ENCODE measurements at places on chromosomes 4 and X.

DNA sequence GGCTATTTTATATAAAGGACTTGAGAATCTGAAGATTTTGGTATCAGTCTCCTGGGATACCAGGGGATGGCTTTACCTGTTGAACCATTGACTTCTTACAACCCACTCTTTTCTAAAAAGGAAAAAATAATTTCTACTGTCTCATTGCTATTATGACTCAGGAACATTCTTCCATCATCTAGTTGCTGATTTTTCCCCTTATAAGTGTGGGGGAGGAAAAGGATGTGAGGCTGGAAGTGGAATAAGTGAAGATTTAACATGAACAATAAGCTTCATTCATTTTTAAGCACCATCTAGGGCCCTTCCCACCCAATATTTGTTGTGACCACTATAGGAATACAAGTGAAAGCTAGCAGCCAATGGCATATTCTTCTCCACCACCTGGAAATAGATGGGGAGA lies 10.6 kb upstream of the MND1 start:
- no peak for DNase-seq
- no peaks in the 10 kb centered on the region for H3K27me3 ChIP-seq
- no peaks in the 10 kb centered on the region for H3K36me3 ChIP-seq
- H3K4me1 ChIP-seq = peaks cover 3% of the 10 kb centered on the region
- H3K4me3 ChIP-seq = no peak overlapping the region
- no peak overlapping the region for H3K27ac ChIP-seq

GRCh38 chr4:71866212-71866885 lies 82.5 kb upstream of the GC start:
- H3K27me3 ChIP-seq = no peaks in the 10 kb centered on the region
- DNase-seq = no peak
- H3K4me3 ChIP-seq = no peak overlapping the region
- H3K36me3 ChIP-seq = no peaks in the 10 kb centered on the region

DNA sequence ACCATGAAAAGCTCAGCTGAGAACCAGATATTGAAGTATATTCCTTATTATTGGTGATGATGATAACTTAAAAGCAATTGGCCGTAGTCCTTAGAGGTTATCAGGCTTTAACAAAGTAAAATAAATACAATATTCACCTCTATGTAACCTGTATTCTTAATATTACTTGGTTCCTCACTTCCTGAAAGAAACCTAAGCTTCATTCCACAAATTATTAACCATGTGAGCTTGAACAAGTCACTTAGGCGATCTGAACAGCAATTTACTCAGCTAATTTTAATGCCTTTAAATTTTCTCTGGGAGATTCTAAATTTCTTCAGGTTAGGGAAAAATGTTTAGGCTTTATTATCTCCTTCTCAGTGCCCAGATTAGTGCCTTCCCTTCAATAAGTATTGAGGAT lies 69.2 kb downstream of the CLDN22 start:
- H3K4me1 ChIP-seq = no peaks in the 10 kb centered on the region
- H3K27ac ChIP-seq = no peak overlapping the region
- no peaks in the 10 kb centered on the region for H3K36me3 ChIP-seq

DNA sequence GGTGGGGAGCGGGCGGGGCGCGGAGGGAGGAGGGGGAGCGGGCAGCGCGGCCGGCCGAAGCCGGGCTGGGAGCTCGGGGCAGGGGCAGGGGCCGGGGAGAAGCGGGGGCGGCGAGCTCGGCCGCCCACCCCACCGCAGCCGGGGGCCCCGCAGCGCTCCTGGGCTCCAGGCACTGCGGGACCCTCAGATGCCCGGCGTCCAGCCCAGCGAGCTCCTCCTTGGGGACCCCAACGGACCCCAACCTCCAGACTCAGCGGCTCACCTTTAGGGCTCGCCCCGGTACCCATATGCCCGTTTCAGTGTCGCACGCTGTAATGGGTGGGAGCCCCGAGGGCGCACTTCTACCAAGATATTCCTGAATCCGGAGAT lies 357 bp upstream of the ADGRG2 start:
- DNase-seq = no peak
- H3K36me3 ChIP-seq = no peaks in the 10 kb centered on the region
- peaks cover 18% of the 10 kb centered on the region for H3K27me3 ChIP-seq
- H3K4me3 ChIP-seq = no peak overlapping the region
- no peak overlapping the region for H3K27ac ChIP-seq

- H3K27ac ChIP-seq = no peak overlapping the region
- H3K27me3 ChIP-seq = no peaks in the 10 kb centered on the region
- H3K36me3 ChIP-seq = peaks cover 3% of the 10 kb centered on the region
- H3K4me1 ChIP-seq = no peaks in the 10 kb centered on the region
- DNase-seq = no peak
- H3K4me3 ChIP-seq = no peak overlapping the region
Observed at GRCh38 chrX:38287674-38288073, 39.6 kb downstream of the RPGR start.

- no peak for DNase-seq
- H3K4me1 ChIP-seq = no peaks in the 10 kb centered on the region
- no peak overlapping the region for H3K27ac ChIP-seq
- H3K27me3 ChIP-seq = no peaks in the 10 kb centered on the region
- H3K4me3 ChIP-seq = no peak overlapping the region
Observed at GRCh38 chr4:86403575-86403974, 43.7 kb upstream of the MAPK10 start.

GRCh38 chrX:136336623-136337022 lies 35.9 kb downstream of the ADGRG4 start:
- H3K4me1 ChIP-seq = no peaks in the 10 kb centered on the region
- H3K36me3 ChIP-seq = no peaks in the 10 kb centered on the region
- H3K27me3 ChIP-seq = peaks cover 6% of the 10 kb centered on the region
- no peak overlapping the region for H3K4me3 ChIP-seq
- H3K27ac ChIP-seq = no peak overlapping the region
- DNase-seq = no peak

DNA sequence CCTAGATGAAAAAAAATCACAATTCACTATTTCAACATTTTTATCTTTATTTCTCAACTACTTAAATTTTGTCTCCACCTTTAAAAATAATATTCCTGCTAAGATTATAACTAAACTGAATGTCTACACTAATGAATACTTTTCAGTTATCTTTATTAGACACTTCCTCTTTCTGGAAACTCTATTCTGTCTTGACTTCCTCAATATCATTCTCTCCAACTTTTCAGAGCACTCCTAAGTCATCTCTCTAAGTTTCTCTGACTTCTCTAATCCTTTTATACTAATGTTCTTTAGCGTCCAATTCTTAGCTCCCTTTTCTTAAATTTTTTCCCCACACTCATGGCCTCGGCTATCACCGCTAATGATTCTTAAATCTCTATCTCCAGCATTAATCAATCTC lies 374.2 kb downstream of the FBXO8 start:
- no peaks in the 10 kb centered on the region for H3K27me3 ChIP-seq
- no peaks in the 10 kb centered on the region for H3K4me1 ChIP-seq
- no peaks in the 10 kb centered on the region for H3K36me3 ChIP-seq
- H3K27ac ChIP-seq = no peak overlapping the region

GRCh38 chr4:137631605-137632004 lies 99.3 kb upstream of the PCDH18 start:
- no peaks in the 10 kb centered on the region for H3K4me1 ChIP-seq
- H3K4me3 ChIP-seq = no peak overlapping the region
- no peak for DNase-seq
- H3K36me3 ChIP-seq = no peaks in the 10 kb centered on the region
- H3K27me3 ChIP-seq = no peaks in the 10 kb centered on the region

Measured in activated CD4-positive, alpha-beta memory T cell treated with anti-CD3 and anti-CD28 coated beads for 36 hours (primary cell).